ENCODE measurements at places on chromosomes 1 and 21.

- peak; percentile 95 for DNase-seq
These were observed 5.1 kb downstream of the CLCNKB start for GRCh38 chr1:16048573-16049189.

GRCh38 chr1:61404597-61405376, 320.2 kb downstream of the TM2D1 start:
- no peak for DNase-seq

- DNase-seq = no peak
These were observed 847.8 kb downstream of the MRPL39 start for GRCh38 chr21:24759348-24760075.

- no peak for DNase-seq
These were observed 59.5 kb downstream of the KCNK1 start for GRCh38 chr1:233673261-233673946.

DNA sequence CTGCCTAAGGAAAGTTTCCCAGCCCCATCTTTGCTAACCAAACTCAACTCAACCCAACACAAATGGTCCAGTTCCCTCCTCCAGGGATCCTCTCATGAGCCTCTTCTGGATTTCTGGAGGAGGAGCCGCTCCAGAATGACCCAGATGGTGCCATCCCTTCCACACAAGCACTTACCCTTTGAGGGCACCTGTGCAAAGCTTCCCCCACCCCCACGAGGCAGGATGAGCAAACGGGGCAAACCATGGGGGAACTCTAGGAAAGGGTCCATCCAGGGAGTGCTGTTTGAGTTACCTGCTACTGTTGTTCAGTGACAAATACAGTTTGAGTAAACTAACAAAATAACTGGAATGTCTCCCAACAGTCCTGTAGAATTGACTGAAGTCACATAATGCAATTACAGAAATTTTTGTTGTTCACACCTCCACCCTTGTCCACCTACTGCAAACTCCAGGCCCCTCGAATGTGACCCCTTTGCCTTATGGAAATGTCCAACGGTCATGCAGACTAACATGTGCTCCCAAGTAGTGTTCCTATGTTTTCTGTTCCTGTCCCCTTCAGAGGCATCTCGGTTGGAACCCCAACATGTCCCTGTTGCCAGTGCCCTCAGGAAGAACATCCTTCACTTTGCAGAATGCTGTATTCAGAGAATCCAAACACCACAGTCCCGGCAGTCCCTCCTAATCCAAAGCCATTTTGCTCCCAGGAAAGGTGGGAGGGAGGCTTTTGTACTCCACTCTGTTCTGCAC, 160.1 kb downstream of the RRAGC start:
- DNase-seq = peak; percentile 4

DNA sequence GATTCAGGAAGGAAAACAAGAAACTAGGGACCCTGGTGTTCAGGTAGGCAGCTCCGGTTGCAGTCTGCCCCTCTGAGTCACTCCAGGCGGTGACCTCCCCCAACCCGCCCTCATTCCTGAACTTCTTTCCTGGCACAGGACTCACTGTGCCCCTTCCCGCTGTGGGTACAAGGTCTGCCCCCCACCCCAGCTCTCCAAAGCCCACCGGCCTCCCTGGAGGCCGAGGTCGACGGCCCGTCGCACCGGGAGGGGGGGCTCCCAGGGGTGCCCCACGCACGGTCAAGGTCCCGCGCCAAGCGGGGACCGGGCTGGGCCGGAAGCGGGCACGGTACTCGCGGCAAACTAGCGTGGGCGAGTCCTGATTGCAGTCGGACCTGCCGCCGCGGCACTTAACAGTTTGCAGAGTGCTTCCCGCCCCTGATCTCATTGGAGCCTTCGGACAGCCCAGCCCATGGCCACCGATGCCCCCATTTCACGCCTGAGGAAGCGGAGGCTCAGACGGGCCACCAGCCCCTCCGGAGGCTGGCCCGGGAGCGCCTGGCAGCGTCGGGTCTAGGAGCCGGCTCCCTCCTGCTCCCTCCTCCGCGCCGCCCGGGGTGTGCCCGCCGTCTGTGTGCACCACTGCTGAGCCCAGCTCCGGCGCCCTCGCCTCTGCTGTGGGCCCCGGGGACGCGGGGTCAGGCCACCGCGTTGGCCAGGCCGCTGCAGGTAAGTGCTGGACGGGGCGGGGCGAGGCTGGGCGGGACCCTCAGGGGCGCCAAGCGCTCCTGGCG, at the start of gene GJB3:
Gene GJB3 (plus strand): TSS at position 144 of the 773 bp plus-strand sequence. CDS start 3,549 bp downstream, outside the sequence.
- DNase-seq = peak; percentile 54

DNA sequence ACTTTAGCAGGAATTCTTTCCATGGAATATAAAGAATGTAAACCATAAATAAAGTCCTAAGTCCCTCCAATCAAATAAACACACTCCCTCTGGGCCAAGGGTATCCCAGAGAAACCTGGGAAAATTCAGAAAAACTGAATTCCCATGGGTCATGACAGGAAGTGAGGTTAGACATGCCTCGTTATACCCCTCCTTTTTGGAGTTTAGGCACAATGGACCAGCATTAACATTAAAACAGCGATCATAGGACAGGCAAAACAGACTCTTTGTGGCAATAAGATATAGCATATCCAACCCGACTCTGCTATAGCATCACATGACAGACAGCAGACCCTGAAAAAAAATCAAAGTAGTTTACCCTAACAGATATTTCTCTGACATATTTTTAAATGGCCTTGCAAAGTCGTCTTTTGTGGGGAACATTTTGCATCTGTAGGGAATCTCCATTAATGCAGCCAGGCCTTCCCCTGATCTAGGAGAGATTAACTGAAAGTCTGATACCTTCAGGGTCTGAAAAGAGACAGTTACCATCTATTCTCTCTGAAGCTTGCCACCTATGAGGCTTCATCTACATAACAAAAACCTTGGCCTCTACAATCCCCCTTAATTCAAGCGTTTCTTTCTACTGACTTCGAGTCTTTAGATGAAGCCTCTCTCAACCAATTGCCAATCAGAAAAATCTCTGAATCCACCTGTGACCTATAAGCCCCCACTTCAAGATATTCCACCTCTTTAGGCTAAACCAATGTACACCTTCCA, 143.0 kb upstream of the KCNK1 start:
- DNase-seq = peak; percentile 27

GRCh38 chr1:204889681-204890383, 19.2 kb downstream of the NFASC start:
- no peak for DNase-seq

- DNase-seq = no peak
These were observed 255.3 kb downstream of the PDE4B start for GRCh38 chr1:66048011-66048410.

- no peak for DNase-seq
These were observed 89.5 kb upstream of the CSF3R start for GRCh38 chr1:36572142-36572715.

- peak; percentile 42 for DNase-seq
These were observed 1.2 kb downstream of the RUSC1 start for GRCh38 chr1:155321639-155322503.

- DNase-seq = no peak
These were observed 187.4 kb downstream of the SLC35F3 start for GRCh38 chr1:234091876-234092275.

DNA sequence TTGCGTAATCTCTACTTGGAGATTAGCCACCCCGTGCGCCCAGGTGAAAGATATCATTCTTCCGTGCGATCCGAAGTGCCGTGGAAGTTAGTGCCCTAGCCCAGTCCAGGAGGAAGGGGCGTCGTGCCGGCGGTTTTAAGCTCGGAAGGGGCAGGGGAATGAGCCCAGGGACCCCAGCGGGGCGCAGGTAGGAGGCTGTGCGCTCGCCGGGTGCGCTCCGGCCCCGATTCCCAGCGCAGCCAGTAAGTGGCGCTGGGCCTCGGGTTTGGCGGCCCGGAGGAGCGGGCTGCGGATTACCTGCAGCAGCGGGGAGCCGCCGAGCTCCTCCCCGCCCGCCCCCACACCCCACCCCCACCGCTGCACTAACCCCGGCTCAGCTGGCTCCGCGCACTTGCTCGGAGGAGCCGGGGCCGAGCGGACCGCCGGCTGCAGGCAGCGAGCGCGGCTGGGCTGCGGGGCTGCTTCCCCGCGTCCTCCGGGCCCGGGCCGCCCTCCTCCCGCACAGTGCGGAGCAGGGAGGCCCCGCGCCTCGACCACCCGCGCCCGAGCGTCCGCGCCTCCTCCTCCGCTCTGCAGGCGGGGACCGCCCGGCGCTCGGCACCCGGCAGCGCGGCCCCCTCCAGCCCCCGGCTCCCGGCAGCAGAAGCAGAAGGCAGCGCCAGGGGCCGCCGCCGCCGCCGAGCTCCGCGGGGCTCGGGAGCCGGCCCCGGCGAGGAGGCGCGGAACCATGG, at the start of gene RYR2:
Gene RYR2 (plus strand): TSS at position 390 of the 731 bp plus-strand sequence. CDS start 338 bp downstream, at position 728.
- DNase-seq = peak; percentile 94

DNA sequence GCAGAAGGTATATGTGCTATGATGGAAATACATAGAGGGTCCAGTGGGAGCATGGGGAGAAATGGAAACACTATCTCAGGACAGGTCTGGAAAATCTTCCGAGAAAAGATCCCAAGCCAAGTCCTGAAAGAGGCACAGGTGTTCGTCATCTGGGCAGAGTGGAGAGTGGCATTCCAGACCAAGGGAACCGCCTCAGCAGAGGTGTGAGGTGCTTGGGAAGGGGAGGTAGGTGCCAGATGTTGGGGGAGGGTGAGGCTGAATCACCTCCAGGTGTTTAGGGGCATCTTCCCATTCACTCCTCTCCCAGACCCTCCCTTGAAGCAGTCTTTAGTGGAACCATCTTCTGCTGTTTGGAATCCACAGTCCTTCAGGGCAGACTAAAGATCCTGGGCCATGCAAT, 23.5 kb upstream of the LRRN2 start:
- no peak for DNase-seq

GRCh38 chr1:61131716-61132115, 49.4 kb downstream of the NFIA start:
- DNase-seq = no peak
